ENCODE measurements at places on chromosomes 3 and 15. TPM values are rescaled to one million over a fixed set of nuclear protein-coding genes. Genes with fewer than 3 reads are reported as not detected.

DNA sequence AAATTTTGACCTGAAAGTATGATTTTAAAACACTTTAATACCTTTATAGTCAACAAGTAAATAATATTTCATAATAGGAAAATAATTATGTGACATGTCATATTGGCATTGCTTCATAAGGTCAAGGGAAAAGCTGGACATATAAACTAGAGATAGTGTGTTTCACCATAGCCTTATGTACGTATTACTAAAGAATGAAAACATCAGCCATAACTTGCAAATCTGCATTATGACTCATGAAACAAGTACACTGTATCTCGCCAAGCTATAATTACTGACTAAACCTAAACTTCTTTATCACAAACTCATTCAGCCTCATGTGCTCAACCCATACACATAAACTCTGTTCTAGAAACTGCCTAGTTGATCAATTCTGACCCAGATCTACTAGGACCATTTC lies 950.1 kb downstream of the FHIT start:
- no peak for DNase-seq

GRCh38 chr3:30712991-30713390 lies 106.6 kb downstream of the TGFBR2 start:
- DNase-seq = no peak

GRCh38 chr15:39202641-39203040 lies 378.2 kb upstream of the THBS1 start:
- DNase-seq = no peak

ARF4 gene
- 23.7 TPM for total RNA-seq

DNA sequence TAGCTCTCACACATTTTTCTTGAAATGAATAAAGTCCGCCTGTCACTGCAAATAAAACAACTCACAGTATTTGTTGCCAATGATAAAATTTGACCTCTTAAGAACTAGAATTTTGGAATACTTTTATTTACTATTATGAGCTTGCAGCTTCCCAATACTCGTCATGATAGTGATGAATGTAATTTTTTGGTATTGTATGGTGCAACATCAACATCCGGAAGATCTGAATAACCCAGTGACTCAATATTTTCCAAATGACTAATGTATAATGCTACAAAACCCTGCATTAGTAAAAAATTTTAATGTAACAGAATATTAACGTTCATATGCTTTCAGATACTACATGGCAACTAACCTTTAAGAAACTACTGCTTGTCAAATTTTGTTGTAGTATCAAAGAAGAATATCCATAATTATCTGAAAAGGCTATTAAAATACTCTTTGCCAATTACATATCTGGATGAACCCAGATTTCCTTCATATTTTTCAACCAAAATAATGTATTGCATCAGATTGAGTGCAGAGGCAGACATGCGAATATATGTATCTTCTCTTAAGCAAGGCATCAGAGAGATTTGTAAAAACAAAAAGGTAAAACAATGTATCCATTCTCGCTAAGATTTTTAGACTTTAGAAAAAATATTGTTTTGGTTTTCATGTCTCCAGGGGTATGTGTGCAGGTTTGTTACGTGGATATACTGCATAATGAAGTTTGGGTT lies 95.3 kb downstream of the IGF2BP2 start:
- DNase-seq = no peak

DNAH1 gene
- 47.1 TPM for total RNA-seq

GRCh38 chr3:26100176-26100575 lies 310.3 kb downstream of the OXSM start:
- DNase-seq = no peak

DNA sequence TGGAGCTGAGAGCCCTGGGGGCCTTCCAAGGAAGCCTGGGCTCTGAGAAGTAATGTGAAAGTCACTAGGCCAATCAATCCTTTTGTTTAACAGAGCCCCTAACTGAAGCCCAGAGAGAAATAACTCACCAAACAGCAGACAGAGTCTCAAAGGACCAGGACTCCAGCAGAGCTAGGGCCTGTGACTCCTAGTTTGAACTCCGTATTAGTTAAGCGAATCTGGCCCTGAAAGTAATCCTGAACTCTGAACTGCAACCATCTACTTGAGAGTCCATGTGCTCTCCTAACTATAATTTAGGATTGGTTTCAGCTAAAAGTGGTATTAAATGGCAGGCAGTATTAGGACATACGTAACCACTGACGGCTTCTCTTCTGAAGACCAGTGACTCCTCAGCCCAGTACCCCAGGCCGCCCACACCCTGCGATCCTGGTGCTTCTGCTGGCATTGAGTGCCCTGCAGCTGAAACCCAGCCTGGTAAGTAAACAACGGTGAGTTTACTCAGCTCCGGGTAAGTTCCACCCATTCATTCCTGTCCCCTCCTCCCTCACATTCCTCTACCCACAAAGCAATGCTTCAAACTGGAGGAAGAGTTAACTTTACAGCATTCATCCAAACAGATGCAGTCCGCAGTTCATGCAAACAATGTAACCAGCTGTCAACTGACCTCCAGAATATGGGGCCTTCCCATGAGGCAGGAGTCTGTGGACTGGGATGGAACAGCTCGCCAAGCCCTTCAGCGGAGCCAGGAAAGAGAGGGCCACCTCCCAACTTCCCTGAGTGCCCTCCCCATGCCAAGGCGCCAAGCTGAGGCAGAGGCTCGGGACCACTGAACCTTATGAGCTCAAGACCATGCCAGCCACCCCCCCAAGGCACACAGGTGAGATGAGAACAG lies 7.3 kb downstream of the MYO5C start:
- DNase-seq = no peak
